ENCODE measurements at places on chromosomes 12 and 14.

DNA sequence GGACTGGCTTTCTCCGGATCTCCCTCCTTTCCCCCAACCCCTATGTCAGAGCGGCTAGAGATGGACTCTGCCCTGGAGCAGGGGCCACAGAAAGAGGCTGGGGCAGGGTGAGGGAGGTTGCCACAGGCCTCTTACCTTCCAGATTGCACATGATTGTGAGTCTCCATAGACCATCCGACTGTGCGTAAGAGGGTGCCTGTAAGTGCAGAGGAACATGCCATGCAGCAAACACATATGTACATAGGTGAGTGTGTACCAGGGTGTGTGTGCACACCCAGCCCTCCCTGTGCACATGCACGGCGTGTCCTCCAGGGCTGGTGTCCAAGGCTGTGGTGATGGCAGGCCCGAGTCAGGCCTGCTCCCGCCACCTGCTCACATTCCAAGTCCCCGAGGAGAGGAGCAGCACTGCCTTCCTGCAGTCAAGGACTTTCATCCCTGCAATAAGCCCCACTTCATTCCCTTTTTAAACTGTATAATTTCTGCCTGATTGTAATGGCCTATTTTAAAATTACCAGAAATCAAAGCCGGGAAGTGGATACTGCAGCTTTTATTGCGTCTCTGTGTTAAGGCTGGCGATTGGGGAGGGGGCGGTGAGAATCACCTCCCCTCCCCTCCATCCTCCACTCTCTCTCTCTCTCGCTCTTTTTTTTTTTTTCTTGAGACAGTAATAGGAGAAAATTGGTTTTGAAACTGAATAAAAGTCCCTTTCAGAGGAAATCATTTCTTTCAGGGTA lies 28.5 kb downstream of the FAM222A start:
- no peak for DNase-seq

- no peak for DNase-seq
These were observed 31.0 kb upstream of the NPFF start for GRCh38 chr12:53538209-53538689.

DNA sequence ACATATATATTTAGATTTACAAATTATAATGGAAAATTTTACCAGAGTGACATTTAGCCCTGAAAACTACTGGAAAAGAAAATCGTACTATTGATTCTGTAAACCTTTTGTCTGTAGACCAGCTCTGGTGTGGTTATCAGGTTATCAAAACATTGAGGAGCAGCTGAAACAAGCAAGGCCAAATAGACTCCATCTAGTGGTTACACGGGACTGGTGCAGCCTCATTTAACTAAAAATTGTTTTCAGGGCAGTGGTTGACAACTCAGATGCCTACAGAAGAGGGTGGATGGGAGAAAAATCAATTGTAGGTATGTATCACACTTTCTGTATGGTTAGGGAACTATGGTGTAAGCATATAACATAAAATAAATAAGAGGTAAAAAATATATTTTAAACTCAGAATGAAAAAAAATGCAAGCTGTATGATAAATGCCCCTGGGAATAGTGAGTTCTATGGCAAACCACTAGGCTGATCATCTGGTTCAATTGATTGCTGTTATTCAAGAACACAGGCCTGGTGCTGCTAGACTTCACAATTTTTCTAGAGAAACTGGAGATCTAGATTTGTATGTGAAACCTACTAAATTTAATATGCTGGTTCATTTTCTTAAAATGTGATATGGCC lies 51.2 kb downstream of the ACSS3 start:
- DNase-seq: no peak

DNA sequence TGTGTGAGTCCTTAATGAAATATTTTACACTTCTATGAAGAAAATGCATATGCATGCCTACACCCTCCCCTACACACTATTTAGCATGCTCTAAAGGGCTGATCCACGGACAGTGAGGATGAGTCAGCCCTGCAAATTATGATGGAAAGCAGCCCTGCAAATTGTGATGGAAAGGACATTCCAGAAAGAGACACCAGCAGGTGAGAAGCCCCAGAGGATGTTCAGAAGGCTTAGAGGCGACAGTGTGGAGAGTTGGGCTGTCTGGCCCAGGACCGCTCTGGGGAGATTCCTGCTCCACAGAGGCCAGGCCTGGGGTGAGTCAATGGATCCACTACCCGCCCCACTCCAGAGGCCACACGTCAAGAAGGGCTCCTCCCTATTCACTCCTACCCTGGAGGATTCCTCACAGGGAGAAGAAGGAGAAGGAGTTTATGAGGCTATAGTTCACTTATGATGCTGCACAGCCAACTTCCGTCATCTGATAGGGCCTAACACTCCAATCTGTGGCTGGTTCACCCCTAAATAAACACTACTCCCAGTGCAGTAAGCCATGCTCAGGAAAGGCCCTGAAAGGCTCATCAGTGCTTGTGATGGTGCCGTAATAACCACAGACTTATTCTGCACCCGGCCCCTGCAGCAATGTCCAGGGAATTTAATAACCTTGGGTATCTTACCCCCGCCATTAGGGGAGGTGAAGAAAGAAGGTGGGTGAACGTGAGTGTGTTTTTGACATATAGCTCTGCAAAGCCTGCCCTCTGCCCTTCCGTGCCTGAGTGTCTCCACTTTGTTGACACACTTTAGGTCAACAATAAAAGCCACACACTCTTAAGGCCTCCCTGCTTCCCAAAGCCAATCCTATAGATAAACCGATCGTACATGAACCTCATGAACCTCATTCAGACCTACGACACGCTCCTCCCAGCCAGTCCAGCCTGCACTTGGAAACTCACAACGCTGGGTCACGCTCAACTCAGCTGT lies 46.4 kb downstream of the CLMN start:
- no peak for DNase-seq

GRCh38 chr14:62654641-62655040 lies 390.6 kb downstream of the KCNH5 start:
- no peak for DNase-seq

- no peak for DNase-seq
These were observed 89.5 kb upstream of the NOVA1 start for GRCh38 chr14:26687301-26687837.

- no peak for DNase-seq
These were observed 4.8 kb downstream of the IFNG start for GRCh38 chr12:68154779-68155178.

DNA sequence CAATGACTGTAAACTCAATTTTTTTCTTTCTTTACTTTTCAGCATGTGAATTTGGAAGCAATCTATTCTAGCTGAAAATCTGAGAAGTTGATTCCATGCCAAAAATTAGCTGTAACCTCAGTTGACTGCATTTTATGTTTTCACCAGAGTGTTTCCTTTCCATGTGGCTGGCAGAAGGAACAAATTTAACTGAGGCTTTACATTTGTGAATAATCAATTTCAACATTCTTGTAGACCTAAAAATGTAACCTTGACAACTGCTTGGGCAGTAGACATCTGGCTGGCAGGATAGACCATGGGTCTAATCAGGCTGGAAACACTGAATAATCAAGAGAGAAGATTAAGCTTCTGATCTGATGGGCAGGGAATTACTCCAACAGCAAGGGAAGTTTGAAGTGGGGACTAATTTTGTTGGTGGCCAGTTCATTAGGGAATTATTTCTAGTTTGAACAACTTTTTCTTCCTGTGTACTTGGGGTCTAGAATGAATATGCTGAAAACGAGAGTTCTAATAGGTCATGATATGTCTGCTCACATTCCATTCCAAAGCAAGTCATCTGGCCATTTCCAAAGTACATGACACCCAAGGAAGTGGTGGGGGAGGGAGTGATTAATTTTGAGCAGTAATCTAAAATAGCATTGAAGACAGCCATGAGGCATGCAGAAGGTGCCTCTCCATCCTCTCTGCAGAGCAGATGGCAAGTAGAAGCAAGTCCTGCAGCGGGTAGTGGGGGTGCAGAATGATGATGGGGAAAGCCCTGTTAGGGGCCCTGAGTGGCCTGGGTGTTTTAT lies 68.2 kb downstream of the ATP23 start:
- DNase-seq: no peak

- DNase-seq: no peak
These were observed at the start of gene NAV3 for GRCh38 chr12:77830583-77831351. TSS of gene NAV3 (plus strand) at chr12:77830894. CDS start at chr12:77831462, 568 bp downstream.

- DNase-seq: no peak
These were observed 69.2 kb downstream of the NTN4 start for GRCh38 chr12:95721320-95721719.

GRCh38 chr14:100321473-100322137 lies 1.5 kb upstream of the SLC25A47 start:
- DNase-seq: no peak

GRCh38 chr12:89731089-89731488 lies 22.5 kb upstream of the ATP2B1 start:
- no peak for DNase-seq

- no peak for DNase-seq
These were observed 121.6 kb downstream of the GLT1D1 start for GRCh38 chr12:128974881-128975280.

- no peak for DNase-seq
These were observed 630.4 kb downstream of the DIO2 start for GRCh38 chr14:79580906-79581305.

DNA sequence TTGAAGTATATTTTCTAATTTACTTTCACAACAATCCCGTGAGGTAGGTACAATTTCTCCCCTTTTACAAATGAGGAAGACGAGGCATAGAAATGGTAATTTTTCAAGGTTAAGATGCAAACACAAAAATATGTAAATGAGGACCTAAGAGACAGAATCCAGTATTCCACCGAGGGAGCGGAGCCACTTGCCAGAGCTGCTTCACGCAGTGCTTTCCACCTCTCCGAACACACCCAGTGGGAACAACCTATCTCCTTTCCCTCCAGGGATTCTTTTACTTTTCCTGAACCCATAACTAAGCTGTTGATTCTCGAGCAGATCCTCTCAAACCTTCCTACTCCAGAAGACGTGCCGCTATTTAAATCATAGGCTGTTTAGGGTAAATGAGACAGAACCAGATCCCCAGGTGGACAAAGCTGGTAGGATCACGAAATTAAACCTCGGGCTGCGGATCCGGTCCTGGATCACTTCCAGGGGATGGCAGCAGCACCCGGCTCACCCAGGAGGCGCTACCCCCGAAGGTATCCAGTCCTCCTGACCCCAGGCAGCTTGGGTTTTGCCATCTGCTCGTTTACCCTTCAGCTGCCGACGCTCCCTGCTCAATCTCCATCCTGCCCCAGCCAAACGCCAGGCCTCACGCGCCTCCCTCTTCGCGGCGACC lies 1.5 kb downstream of the DDHD1 start:
- DNase-seq: peak; percentile 17

GRCh38 chr12:106954462-106955376 lies 988 bp upstream of the TMEM263 start:
- DNase-seq: no peak

GRCh38 chr14:74765721-74766120 lies 2.6 kb downstream of the YLPM1 start:
- DNase-seq: no peak

DNA sequence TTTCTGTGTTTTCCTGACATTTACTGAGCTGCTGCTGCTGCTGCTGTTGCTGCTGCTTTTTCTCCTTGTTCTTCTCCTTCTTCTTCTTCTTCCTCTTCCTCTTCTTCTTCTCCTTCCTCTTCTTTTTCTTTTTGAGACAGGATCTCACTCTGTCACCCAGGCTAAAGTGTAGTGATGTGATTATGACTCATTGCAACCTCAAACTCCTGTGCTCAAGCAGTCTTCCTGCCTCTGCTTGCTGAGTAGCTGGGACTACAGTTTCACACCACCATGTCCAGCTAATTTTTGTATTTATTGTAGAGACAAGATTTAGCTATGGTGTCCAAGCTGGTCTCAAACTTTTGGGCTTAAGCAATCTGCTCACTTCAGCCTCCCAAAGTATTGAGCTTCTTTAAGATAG lies 95.8 kb downstream of the TMTC3 start:
- DNase-seq: no peak

DNA sequence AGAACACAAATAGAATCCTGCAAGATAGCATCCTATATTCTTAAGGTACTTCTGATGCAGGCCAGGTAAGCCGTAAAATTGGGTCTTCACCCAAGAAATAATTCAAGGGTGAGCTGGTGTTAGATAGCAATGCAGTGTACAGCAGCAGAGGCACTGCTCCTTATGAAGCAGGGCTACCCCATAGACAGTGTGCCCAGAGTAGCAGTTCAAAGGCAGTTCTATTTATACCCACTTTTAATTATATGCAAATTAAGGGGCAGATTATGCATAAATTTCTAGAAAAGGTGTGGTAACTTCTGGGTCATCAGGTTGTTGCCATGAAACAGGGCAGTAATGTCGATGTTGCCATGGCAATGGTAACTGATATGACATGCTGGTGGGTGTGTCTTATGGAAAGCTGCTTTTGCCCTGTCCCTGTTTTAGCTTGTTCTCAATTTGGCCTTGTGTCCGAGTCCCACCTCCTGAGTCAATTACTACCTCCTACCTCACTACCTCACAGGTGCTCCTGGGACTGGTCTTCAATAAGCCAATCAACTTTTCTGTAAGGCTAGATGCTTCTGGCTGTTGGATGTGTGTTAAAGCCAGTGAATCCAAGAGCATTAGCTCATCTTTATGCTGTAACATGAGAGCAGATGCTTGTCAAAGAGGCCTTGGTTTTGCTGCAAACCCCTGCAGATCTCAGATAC lies 61.0 kb downstream of the PPM1A start:
- DNase-seq: no peak

DNA sequence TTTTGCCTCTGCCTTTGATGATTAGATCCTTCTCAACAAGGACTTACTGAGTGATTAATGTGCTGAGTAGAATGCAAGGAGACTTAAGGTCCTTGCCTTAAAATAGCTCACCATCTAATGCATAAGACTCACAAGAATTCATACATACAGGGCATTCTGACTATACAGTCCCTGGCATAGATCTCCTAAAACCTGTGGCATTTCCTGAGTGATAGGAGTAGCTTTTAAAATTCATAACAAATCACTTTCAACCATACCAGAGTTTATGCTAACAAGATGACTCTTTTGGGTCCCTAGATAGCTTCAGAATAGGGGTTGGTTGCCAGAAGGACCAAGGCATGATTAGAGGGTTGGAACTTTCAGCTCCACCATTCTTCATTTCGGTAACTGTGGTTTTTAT lies 48.8 kb downstream of the STXBP6 start:
- no peak for DNase-seq

GRCh38 chr12:34607520-34608195 lies 585.4 kb downstream of the ALG10 start:
- no peak for DNase-seq

GRCh38 chr14:33194551-33194950 lies 255.9 kb downstream of the NPAS3 start:
- no peak for DNase-seq

DNA sequence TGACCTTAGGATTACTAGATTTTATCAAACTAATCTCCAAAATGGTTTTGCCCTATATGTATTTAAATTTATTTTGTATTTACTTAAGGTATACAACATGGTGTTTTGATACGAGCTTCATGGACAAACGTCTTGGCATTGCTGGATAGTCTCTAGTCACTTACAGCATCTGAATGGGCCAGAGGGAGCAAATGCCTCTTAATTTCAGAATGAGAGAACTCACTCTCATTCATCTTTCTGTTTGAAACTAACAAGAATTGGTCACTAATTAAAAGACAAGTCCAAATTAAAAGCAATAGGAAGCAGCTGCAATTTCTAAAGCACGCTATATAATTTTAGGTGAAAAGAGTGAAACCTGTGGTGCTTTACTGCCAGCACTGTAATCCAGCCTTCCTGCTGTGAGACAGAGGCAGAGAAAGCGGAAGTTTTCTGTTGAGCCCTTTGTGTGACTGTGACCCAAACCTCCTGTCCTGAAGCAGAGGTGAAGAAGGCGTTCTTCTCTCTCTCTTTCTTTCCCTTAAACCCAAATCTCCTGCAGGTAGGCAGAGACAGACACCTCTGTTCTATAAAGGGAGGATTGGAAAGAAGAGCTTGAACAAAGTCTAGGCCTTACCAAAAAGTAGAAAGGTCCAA lies 184.6 kb upstream of the NAV3 start:
- DNase-seq: no peak

Data from stimulated activated CD4-positive, alpha-beta T cell treated with anti-CD3 and anti-CD28 coated beads, TNF-alpha, amount 100 ng/mL, for 48 hours (primary cell).